Right cardiac atrium (tissue), 5 donors: ENCODE measurements at places on chromosomes 1 and 21. TPM values are rescaled to one million over a fixed set of nuclear protein-coding genes. Genes with fewer than 3 reads are reported as not detected.

DNA sequence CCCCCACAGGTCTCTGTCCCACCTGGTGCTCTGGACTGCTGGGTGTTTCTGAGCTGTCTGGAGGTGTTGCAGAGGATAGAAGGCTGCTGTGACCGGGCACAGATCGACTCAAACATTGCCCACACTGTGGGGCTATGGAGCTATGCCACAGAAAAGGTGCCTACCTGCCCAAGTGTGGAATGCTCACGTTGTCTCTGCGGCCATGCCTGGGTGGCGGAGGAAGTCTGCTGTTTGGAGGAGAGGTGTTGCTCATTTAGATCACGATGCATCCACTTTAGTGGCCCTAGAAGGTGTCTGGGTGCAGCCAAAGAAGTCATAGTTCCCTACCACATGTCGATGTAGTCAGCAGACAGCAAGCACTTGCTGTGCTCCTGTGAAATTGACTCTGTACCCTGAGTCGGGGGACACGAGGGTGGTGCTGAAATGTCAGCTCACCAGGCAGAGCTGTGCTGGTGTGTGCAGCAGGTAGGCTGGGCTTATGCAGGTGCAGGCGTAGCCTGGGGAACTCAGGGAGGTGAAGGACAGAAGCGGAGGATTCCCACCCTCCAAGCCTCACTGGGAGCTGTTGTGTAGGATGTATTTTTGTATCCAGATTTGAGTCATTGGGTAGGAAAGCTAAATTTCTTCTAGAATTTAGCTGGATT is 32.8 kb upstream of the PWP2 start:
- DNase-seq, result no peak

GRCh38 chr1:6880951-6881690 is 95.9 kb downstream of the CAMTA1 start:
- no peak for DNase-seq

DNA sequence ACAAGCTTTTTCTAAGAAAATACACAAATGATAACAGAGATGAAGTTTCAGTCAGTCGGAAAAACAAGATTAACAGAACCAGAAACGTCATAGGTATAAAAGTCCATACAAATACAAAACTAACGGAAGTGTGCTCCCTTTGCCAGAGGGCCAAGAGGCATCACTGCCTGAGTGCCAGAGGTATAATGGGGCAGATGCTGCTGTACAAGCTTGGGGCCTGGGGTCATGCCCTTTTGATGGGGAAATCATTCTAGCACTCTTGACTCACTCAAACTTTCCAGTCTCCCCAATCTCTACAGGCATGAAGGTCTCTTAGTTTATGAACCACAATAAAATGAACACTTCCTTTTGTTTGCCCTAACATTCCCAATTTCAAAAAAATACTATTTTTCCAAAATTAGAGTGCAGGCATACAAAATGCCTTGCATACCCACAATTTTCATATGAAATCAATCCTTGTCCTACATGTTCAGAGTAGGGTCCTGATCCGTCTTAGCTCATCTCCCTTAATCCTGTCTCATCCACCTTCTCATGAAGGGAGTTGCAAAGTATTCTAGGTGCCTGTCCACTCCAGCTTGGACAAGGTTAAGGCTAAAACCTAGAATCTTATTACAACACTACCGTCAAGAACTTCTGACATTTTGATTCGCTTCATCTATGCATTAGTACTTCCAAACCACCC is 1.5 kb downstream of the RPL22 start:
- no peak for DNase-seq

DNA sequence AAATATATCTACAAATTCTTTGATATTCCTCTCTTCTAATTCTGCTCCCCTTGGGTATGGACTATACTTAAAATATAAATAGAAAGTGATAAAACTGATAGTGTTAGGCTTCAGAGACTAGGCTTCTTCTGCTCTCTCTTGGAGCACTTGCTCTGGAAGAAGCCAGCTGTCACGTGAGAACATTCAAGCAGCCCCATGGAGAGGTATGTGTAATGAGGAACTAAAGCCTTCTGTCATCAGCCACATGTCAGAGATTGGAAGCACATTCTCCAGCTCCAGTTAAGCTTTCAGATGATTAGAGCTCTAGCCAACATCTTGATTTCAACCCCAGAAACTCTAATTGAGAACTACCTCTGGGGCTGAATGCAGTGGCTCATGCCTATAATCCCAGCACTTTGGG is 34.3 kb downstream of the XKR8 start:
- DNase-seq, result no peak

DNA sequence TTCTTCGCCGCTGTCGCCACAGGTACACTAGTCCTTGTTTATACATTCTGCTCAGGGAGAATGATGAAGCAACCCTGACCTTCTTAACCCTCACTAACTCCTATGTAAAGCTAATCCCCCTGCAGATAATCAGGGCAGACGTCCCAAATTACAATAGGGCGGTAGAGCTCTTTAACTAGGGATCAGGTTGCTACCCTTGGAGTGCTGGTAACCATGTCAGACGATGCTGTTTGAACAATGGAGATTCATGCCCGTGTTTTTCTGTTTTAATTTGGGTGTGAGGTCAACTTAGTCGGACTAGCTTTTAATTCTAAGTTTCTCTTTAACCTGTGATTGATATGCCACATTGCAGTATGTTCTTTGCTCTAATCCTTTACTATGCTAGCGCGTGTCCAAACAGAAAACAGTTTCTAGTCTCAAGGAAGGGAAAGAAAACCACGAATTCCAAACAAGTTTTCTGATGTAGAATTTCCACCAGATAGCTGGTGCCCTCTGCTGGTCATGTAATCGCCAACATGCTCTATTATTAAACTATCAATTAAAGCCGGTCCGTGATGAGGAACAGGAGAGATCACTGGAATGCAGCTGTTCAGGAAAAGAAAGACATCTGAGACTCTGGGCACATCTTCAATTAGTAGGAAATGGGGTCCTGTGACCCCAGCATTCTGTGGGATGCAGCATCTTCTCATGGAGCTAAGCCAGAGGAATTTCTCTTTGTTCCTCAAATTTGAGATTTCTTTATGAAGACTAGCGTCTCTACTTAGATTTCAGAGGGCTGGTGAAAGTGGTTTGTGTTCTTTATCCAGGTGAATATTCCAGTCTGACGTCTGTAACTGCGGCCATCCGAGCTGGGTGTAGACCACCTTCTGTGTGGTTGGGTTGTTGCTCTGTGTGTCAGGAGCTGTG is 18.3 kb upstream of the VAMP3 start:
- peak; percentile 53 for DNase-seq

DNA sequence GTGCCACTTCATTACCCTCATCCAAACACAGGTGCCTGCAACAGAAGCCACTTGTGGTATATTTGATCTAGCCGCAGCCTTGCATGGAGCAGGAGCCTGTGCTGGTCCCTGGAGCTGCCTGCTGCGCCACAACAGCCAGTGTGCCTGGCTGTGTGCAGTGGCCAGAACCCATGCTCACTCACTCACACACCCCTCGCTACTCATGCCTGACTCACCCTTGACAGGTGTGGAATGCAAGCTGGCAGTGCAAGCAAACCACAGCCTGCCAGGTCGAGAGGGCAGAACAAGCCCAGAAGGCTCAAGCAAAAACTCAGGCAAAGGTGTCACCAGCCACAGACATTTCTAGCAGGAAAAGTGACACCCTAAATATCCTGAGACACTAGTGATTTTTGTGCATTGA is 1510.9 kb downstream of the KCNT2 start:
- no peak for DNase-seq

DNA sequence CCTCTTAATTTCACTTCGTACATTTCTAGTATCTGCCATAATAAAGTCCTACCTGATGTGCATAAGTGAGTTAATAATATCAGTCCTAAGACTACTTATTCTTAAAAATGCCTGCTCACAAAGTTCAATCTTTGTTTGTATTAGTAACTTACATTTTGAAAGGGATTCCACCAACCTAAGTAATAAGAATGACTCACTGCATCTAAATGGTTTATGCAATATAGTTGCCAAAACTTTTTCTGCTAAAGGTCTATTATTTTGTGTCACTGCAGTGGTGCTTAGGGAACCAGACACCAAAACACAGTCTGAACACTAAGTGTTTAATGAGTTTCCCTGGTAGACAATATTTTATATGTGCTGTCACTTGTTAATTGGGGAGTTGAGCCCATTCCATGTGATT is 1.8 kb downstream of the ZNF669 start:
- no peak for DNase-seq

- DNase-seq, result no peak
These were observed 433.8 kb downstream of the CAMTA1 start for GRCh38 chr1:7219031-7219430.

DNA sequence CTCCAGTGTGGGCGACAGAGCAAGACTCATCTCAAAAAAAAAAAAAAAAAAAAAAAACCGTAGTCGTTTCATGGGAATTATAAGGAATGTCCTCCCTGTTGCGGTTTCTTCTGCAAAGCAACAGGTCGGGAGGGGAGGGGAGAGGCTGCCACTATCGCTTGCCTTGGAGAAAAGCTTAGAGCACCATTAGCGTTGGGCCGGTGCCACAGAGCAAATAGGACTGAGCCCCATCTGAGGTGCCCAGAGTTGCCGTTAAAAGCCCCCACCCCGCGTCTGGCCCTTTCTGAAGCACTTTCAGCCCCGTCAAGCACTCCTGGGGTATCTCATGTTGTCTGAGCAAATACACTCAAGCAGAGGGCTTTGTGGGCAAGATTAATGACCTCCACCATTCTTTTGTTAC is 2.2 kb downstream of the RIPPLY3 start:
- DNase-seq, result no peak

GRCh38 chr21:32411350-32412161 is 950 bp upstream of the EVA1C start:
- DNase-seq, result peak; percentile 98

GRCh38 chr1:118934706-118935105 is 53.4 kb downstream of the TBX15 start:
- no peak for DNase-seq

- DNase-seq, result no peak
These were observed 691 bp downstream of the UTP11 start for GRCh38 chr1:38013227-38013622.

DNA sequence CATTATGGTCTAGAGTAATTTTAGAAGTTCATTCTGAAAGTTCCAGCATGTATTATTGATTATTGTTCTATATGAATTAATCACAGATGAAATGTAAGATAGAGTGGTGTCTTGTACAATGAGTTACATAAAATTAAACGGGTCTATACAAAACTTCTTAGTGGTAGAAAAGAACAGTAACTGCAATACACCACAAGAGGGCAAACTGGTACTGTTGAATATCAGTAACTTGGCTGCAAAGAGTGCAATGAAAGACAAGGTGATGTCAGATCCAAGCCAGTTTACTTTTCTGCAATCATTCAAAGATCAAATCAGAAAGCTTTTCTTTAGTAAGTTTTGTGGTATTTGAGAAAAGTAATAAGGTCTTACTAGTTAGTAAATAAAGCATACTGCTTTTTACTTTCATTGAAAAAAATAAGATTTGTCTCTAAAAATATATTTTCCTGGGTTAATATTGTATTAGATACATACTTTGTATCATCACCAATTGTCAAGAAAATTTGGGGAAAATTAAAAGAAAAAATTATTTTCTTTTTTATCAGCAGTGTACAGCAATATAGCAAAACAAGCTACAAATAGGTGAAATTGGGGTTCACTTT is 66.4 kb upstream of the BTG3 start:
- DNase-seq, result no peak

Gene C1orf115
- total RNA-seq, result 12.2 TPM

Gene CADM3
- total RNA-seq, result 13.2 TPM

Gene C1QB
- 129 TPM for total RNA-seq

Gene SLC30A7
- total RNA-seq, result 7.2 TPM

Gene NPR1
- total RNA-seq, result 24.7 TPM

Gene LRRC39
- 54.6 TPM for total RNA-seq

Gene TOR1AIP1
- 65.8 TPM for total RNA-seq

Gene ZBTB8A
- 5.1 TPM for total RNA-seq

Gene CELA2B
- total RNA-seq, result not detected

Gene PGLYRP3
- total RNA-seq, result not detected

Gene HOOK1
- total RNA-seq, result 12.0 TPM
